Activated CD4-positive, CD25-positive, alpha-beta regulatory T cell treated with anti-CD3 and anti-CD28 coated beads, Interleukin-2, amount 50 U/mL, for 72 hours (primary cell): ENCODE measurements at places on chromosomes 6 and 20.

DNA sequence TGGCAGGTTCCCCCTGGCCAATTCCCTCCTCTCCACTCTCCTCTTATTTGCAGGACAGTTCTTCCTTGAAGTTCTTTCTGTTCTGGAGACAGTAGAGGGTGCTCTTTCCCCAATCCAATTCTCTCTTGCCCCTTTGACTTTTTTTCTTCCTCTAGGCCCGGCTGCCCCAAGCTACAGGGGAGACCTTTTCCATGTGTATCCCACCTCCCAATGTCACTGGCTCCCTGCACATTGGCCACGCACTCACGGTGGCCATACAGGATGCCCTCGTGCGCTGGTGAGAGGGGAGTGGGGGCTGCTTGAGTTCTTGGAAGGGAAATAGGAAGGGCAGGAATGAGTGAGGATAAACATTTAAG lies 1.5 kb downstream of the VARS2 start:
- no peak for DNase-seq

GRCh38 chr6:66396549-66396948 lies 689.5 kb upstream of the EYS start:
- no peak for DNase-seq

DNA sequence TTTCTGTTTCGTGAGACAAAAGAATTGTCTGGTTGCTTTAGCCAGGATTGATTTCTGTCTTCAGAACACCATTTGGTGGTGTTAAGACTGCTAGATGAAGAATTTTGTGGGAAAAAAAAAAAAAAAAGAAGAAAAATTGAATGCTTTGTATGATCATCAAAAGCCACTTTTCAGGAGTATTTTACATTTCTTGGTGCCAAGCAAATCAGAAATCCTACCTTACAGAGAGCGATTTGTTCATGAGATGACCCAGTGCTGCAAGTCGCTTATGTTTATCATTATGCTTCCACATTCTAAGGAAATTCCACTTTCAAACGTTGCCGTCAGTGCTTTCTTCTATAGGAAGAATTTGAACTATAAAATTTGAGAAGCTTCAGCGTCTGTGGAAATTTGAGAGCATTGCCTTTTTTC lies 228.7 kb downstream of the BCKDHB start:
- DNase-seq: no peak

DNA sequence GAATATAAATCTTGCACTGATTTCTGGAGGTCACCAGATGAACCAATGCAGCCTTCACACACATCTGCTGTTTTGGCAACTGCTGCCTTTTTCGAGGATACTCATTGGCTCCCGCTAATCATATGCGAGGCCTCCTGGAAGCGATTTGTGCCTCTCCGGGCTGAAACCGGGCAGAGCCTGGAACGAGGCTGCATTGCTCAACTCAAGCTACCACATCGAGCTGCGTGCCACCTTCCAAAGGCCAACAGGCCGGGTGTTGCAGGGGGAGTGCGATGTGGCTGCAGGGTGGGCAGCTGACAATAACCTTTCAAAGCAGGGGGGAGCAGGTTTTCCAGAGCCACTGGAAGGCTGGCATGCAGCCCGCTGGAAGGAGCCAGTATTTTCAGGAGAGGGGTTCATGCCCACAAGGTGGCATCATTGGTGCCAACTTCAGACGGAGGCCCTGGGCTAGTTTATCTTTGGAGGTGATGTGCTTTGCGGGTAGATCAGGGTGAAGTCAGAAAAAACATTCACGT lies 122.6 kb upstream of the IFNGR1 start:
- no peak for DNase-seq

DNA sequence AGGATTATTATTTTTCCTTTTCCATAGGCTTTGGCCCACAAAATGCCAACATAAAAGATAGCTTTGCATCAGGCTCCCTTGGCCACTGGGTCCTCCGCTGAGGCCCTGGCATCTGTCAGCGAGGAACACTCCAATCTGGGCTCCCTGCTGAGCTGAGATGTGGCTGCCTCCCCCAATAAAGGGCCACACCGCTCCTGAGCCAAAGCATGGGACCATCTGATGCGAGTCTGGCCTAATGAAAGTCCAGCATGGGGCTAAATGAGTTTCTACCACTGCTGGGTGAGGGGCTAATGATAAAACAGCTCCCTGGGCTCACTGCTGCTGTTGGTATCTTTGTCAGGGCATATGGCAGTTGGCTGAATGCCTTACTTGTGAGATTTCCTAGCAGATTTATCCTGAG lies 817.5 kb upstream of the SLC35B3 start:
- no peak for DNase-seq

- no peak for DNase-seq
Observed at GRCh38 chr20:36367907-36368799, 62.0 kb downstream of the DLGAP4 start.

DNA sequence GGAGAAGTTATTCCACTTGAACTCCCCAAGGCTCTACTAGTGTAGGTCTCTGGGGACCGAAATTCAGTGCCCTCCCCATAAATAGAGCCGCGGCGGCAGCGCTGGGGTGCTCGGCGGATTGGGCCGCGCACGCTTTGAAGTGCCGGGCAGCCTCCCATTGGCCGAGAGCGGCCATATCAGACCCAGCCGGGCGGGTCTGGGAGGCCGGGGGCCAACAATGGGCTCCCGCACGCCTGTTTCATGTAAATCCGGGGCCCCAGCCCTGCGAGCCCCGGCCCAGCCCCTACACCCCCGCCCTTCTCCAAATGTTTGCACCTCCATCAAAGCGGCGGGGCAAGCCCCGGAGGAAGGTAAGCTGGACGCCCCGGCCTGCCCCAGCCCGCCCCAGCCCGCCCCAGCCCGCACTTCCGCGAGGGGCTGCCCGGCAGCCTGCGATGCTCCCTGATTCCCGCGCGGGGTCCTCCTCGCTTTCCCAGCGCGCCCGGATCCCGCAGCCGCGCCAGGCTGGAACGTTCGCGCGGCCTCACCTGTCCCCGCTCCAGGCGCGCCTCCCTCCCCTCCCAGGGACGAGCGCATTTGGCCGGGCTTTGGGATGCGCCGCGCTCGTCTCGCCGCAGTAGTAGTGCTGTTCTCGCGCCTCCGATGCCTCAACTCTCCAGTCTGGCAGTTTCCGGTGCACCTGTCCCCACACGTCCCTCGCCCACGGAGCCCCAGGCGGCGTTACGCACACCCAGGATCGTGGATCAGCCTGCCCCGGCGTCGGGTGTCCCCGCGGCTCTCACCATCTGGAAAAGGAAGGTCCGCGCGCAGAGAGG lies at the start of gene TBXT:
Gene TBXT, minus strand, starts transcription at position 51 of the 815 bp plus-strand sequence. CDS start 260 bp downstream, outside the sequence.
- no peak for DNase-seq

DNA sequence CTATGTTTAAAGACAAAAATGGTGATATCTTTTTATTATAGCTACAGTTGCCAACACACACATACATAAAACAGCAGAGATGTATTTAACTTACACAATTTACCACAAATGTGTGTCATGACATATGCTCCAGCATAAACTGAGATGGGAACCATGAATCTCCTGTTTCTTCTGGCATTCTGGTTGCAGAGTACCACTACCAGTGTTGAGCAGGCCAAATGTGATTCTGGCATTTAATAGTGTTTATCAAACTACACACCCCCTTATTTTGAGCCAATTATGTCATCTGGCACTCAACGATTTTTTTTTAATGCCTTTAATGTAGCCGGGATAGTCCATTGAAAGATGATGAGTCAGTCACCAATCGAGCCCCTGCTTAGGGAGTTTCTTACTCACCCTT lies 59.0 kb upstream of the TPD52L1 start:
- DNase-seq: no peak

DNA sequence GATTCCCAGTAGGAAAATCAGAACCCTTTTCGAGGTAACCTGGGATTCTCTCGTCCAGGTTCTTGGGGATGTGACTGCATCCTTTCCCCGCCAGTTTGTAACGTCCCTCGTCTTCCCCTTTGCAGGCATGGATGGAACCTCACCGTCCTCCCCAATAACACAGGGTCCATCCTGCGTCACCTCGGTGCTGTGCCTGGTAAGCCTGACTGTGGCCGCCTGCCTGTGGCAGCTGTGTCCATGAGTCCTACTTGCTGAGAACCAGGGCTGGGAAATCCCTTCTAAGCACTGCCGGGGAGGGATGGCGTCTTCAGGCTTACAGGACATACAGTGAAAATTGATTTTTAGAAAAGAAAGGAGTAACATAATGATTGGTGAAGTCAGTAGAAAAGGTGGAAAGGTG lies 155.6 kb downstream of the DTNBP1 start:
- peak; percentile 24 for DNase-seq

GRCh38 chr6:137286916-137287315 lies 67.7 kb upstream of the IFNGR1 start:
- no peak for DNase-seq

- DNase-seq: no peak
Observed at GRCh38 chr20:48155268-48155667, 370.0 kb upstream of the SULF2 start.

- DNase-seq: no peak
Observed at GRCh38 chr6:141867767-141868166, 265.0 kb upstream of the GJE1 start.

DNA sequence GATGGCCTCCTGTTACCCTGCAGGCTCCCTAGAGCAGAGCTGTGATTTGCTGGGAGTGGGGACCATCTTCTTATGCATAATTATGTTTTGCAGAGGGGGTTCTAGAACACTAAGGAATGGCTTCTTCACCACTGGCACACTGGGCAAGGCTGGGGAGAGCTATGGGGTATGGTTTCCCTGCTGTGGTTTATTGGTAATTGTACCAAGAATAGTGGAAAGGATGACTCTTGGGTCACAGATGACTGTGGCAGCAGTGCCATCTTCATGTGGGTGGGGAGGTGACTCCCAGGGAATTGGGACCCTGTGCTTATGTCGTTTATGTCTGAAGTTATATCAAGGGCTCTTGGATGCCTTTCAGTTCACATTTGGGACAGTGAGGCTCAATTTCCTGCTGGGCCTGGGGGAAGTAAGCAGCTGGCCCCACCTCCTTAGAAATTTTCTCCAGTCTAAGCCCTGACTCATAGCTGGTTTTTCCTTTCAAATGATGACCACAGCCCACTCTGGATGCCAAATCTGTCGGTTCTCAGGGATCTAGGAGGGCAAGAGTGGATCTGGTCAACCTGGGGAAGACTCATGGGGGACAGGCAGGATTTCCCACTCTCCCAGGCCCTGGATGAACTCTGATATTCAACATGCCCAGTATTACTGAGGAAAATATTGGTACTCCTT lies 230.8 kb downstream of the LRFN2 start:
- no peak for DNase-seq

GRCh38 chr20:3203315-3204123 lies 963 bp downstream of the DDRGK1 start:
- peak; percentile 45 for DNase-seq

DNA sequence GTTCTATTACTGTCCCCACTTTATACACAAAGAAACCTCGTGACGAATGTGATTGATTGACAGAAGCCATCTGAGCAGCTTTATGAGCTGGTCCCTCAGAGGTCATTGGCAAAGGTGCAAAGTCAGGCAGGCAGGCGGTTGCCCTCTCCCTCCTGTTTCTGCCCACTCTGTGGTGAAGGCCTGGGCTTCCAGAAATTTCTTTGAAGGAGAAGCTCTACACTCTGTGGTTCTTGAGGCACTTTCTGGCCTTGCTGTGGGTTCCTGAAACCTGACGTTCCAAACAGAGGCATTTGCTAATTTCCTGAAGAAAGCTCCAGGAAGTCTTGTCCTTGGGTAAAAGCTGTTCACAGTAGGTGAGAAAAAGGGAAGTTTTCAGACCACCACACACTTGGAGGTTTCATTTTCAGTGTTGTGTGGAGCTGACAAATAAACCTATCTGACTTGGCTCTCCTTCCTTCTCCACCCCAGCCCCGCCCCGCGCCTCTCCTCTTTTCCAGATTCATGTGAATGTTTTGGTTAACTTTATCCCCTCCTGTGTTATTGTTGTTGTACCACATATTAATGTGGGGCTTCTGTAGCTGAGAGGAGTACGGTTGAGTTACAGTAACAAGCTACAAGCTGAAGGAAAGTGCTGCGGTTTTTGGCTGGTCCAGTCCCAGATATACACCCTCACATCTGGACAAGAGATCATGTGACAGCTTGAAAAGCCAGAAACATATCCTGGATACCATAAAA lies 274.1 kb downstream of the CLIC5 start:
- DNase-seq: no peak
